BE2C (cell line): ENCODE measurements at places on chromosomes 6 and 20.
A peak's percentile ranks its signal among the peaks of the same experiment; 100 is the strongest.

GRCh38 chr20:38907918-38908677 is 18.1 kb upstream of the FAM83D start:
- no peak for DNase-seq

GRCh38 chr20:2402271-2402980 is 21.7 kb downstream of the TGM6 start:
- no peak for DNase-seq

GRCh38 chr20:46074006-46074405 is 15.8 kb downstream of the NCOA5 start:
- no peak for DNase-seq

GRCh38 chr6:17454316-17455005 is 61.1 kb downstream of the CAP2 start:
- no peak for DNase-seq

DNA sequence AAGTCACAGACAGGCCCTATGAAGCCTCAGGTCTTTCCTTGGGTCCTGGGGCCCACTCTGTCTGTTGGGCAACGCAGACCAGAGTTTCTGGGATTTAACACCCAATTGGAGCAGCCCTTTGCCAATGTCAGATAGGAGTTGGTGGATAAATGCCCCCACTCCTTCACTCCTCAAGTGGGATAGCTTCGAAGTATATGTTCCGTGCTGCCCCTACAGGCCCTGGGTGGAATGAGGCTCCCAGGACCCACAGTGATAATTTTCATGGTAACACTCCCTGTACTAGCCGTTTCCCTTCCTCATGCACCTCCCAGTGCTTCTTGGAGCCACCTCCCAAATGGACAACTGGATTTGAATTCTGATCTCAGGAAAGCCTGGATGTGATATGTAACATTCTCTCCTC is 145.4 kb downstream of the FOXA2 start:
- DNase-seq: no peak

DNA sequence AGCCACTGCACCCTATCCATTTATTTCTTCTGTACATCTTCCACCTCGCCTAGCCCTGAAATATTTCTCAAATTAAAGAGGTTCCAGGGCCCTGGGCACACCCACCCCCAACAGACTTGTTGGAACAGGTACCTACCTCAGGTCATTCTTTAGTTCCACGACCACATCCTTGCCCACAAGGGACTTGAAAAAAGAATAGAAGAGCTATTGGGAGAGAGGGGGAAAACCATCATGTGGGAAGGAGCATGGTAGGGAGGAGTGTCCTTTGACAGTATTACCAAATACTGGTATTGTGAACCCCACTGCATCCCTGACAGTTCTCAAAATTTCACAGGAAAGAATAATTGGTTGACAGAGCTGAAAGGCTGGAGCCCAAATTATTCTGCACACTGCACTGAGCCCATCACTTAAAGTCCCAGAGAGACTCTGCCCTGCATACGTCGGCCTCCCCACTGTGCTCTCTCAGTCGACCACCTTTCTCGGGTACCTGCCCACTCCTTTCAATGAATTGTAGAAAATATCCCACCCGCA is 762 bp downstream of the LSM2 start:
- DNase-seq: no peak

- no peak for DNase-seq
These were observed 311.1 kb downstream of the SLC35F1 start for GRCh38 chr6:118218156-118218555.

DNA sequence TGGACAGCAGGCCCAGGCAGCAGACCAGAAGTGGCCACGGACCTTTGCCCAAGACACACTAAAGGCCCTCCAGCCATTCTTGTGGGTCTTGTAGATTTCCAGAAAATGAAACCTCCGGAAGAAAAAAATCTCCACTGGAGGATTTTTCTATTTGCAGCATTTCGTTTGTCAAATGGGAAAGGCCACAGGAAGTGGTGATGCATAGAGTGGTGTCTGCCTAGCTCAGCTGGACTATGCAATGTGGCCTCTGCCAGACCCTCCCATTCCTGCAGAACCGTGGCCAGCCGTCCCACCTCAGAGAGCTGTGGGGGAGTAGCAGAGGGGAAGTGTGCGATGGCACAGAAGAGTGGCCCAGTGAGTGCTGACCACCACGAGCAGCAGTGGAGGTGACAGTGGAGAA is 24.0 kb upstream of the INSM1 start:
- DNase-seq: no peak

GRCh38 chr20:37313546-37314091 is 24.2 kb downstream of the MANBAL start:
- no peak for DNase-seq

GRCh38 chr6:37741757-37742400 is 44.2 kb upstream of the MDGA1 start:
- DNase-seq: peak; percentile 55

GRCh38 chr6:47629954-47630353 is 68.4 kb upstream of the ADGRF4 start:
- DNase-seq: no peak

- DNase-seq: no peak
These were observed 175.6 kb downstream of the PHACTR1 start for GRCh38 chr6:12892151-12892550.

DNA sequence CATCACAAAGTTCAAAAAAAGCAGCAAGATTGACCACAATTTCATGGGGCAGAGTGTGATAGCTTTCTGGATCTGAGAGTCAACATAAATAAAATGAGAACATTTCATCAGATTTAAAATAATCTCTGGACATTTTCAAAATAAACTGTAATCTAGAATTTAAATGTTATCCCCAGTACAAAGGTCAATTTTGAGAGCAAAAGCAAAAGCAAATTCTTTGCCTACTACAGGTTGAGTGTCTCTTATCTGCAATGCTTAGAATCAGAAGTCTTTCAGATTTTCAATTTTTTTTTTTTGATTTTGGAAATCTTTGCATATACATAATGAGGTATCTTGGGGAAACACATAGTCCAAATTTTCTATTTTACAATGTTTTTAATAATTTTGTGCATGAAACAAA is 67.6 kb upstream of the LYRM2 start:
- no peak for DNase-seq

- no peak for DNase-seq
These were observed 189.5 kb downstream of the GMDS start for GRCh38 chr6:2055911-2056310.

GRCh38 chr20:37314617-37315016 is 25.2 kb downstream of the MANBAL start:
- no peak for DNase-seq

- DNase-seq: no peak
These were observed 46.6 kb downstream of the DTNBP1 start for GRCh38 chr6:15616261-15616660.
